ENCODE measurements at places on chromosomes 12 and 14. TPM values are rescaled to one million over a fixed set of nuclear protein-coding genes. Genes with fewer than 3 reads are reported as not detected.

The NKX2-1 gene
- total RNA-seq: 0.84 TPM

The LRRK2 gene
- total RNA-seq: 0.20 TPM

The TPH2 gene
- total RNA-seq: not detected

The DDX11 gene
- 136 TPM for total RNA-seq

The TSPAN8 gene
- 0.76 TPM for total RNA-seq

The GPRC5D gene
- total RNA-seq: not detected

The LDHB gene
- 1,454 TPM for total RNA-seq

The ANKS1B gene
- 0.54 TPM for total RNA-seq

The TTC9 gene
- 2.4 TPM for total RNA-seq

The ACRBP gene
- 1.0 TPM for total RNA-seq

- no peak for DNase-seq
Measured at GRCh38 chr12:18580291-18580690, 157.5 kb downstream of the PLCZ1 start.

DNA sequence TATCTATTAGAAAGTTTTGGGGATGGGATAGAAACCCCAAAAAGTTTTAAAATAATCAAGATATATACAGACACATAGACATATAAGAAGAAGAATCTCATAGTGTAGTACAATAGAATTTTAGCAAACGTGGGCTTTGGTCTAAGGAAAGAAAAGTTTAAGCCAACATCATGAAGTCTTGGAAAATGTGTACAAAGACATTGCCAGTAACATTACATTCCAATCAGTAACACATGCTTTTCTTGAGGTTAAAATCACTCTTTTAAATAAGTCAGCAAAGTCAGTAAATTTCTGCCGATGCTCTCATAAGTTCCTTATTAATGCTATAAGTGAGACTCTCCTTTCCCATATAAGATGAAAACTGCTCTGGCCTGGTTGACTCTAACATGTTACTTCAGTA lies 201.1 kb upstream of the LRIG3 start:
- no peak for DNase-seq

DNA sequence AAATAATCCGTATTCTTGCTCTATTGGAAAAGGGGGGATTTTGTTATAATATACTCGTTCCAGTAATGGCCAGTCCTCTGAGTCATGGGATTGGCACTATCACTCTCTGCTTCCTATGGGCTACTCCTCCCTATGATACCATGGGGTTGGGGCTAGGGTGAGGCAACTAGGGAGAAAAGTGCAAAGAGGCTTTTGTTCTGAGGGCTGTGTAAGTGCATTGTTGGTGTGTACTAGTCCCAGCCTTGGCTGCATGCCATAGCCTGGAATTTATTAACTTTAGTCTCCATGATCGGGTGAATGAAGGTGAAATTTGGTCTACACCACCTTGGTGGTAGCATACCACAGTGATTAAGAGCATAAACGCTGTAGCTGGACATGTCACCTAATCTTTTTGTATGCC lies 247.6 kb downstream of the RPAP3 start:
- DNase-seq: peak; percentile 3

DNA sequence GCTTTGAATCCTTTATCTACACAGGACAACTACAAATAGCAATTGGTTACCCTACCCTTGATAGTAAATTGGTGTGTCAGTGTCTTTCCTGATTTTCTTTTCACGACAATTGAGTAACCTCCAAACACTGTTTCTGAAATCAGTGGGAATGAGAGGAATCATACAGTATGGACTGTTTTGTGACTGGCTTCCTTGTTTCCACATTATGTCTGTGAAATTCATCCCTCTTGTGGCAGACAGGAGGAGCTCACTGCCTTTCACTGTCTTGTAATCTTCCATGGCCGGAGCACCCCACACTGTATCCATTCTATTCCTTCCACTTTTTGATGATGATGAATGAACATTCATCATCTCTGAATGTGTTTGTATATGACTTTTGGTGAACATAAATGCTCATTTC lies 164.0 kb upstream of the PZP start:
- no peak for DNase-seq

- no peak for DNase-seq
Measured at GRCh38 chr12:69546693-69547438, 38.4 kb upstream of the CCT2 start.

- DNase-seq: no peak
Measured at GRCh38 chr14:50059763-50060616, 56.4 kb downstream of the VCPKMT start.

- no peak for DNase-seq
Measured at GRCh38 chr14:39847194-39847593, 415.0 kb upstream of the FBXO33 start.

GRCh38 chr12:12097891-12098690 lies 27.4 kb downstream of the BCL2L14 start:
- DNase-seq: no peak

DNA sequence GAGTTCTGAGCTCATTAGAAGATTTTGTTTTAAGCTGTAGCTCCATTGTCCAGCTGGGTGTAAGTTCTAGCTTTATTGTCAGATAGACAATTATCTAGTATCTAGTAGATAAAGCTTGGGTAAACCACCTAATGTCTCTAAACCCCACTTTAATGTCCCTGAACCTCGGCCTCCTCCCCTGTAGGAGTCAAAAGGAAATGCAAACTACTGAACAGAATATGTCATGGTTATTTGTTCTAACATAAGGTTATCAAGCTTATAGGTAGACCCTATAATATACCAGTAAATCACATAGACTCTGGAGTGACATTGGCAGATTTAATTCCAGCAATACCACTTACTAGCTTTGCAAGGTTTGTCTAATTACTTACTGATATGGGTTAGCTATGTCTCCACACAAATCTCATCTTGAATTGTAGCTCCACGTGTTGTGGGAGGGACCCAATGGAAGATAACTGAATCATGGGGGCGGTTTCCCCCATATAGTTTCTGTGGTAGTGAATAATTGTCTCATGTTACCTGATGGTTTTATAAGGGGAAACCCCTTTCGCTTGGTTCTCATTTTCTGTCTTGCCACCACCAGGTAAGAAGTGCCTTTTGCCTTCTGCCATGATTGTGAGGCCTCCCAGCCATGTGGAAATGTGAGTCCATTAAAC lies 29.4 kb downstream of the BCAT1 start:
- DNase-seq: no peak

- DNase-seq: peak; percentile 2
Measured at GRCh38 chr14:37669242-37669641, 73.8 kb downstream of the TTC6 start.

DNA sequence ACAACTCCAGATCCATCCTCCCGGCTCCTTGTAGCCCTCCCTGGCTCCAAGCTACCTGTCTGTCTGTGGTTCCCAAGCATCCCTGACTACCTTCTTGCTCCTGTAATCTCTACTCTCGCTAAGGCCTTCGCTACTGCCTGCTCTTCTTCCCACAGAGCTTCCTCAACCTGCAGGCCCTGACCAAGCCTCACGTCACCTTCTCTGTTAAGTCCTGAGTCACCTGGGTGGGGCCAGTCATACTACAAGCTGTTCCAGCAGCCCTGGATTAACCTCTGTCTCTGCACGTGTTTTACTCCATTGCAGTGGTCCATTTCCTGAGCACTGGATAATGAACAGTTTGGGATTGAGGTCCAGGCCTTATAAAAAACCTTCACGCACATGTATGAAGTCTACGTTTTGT lies 770.7 kb downstream of the BCL11B start:
- no peak for DNase-seq

GRCh38 chr14:102958461-102958860 lies 36.0 kb downstream of the AMN start:
- no peak for DNase-seq

- DNase-seq: no peak
Measured at GRCh38 chr12:27585739-27586265, 61.8 kb downstream of the PPFIBP1 start.

GRCh38 chr14:60245380-60246177 lies 3.4 kb upstream of the PPM1A start:
- no peak for DNase-seq

- DNase-seq: no peak
Measured at GRCh38 chr12:112151766-112152541, 26.6 kb downstream of the TRAFD1 start.

- DNase-seq: peak; percentile 91
Measured at GRCh38 chr12:88960213-88960878, 380.1 kb upstream of the KITLG start.

DNA sequence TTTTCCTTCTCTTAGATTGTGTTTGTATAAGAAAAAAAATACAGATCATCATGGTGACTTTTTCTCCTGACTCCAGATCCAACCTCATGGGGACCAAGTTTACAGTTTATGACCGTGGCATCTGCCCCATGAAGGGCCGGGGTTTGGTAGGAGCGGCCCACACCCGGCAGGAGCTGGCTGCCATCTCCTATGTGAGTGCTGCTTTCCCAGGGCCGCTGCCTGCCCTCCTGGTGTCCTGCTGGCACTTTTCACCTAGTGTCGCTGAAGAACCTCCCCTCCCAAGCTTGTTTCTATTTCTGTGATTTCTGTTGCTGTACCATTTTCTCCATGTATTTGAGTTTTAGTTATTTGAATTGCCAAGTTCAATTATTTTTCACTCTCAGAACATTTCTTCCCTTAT lies 24.8 kb upstream of the TEAD4 start:
- DNase-seq: no peak

GRCh38 chr12:112046003-112046402 lies 32.8 kb downstream of the ERP29 start:
- DNase-seq: no peak

- DNase-seq: no peak
Measured at GRCh38 chr12:75587340-75588106, 76.1 kb upstream of the KRR1 start.

DNA sequence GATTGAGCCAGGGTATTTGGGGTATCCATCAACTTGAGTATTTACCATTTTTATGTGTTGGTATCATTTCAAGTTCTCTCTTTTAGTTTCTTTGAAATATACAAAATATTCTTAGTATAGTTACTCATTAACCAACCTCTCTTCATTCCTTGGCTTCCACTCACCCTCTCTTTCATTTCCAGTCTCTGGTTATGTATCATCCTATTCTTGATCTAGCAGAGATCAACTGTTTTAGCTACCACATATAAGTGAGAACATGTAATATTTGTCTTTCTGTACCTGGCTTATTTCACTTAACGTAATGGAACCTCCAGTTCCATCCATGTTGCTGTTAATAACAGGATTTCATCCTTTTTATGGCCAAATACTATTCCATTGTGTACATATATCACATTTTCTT lies 86.9 kb downstream of the DACT1 start:
- DNase-seq: no peak

DNA sequence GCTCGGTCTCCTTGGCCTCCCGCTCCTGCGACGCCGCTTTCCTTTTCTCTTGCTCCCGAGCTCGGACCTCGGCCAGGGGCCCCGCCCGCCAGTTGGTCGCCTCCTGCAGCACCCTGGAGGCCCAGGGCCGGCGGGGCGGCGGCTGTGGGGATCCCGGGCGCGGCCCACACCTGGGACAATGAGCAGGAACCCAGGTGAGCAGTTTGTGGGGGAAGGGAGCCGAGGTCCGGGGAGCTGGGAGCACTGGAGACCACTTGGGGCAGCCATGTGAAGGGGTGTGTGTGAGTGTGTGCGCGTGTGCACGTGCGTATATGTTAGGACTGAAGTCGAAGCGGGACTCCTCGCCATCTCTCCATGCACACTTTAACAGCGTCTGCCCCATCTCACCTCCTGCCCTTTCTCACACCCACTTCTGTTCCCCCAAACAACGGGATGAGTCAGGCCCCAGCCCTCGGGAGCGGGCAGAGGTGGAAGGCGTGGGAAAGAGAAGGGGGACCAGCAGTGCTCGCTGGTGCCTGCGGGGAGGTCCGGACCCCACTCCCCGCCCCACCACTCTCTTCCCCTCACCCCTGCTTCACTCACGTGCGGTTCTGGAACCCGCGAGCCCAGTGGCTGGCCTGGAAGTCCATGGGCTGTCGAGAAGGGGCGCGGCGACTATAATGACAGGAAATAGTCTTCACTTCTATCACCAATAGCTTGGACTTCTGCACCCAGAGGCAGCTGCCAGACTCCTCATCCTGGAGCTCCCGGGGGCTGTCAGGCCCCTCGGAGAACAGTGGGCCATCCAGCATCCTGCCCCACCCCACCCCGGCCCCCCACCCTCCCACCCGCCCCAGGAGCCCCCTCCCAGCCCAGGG lies 450 bp downstream of the DDN start:
- no peak for DNase-seq

DNA sequence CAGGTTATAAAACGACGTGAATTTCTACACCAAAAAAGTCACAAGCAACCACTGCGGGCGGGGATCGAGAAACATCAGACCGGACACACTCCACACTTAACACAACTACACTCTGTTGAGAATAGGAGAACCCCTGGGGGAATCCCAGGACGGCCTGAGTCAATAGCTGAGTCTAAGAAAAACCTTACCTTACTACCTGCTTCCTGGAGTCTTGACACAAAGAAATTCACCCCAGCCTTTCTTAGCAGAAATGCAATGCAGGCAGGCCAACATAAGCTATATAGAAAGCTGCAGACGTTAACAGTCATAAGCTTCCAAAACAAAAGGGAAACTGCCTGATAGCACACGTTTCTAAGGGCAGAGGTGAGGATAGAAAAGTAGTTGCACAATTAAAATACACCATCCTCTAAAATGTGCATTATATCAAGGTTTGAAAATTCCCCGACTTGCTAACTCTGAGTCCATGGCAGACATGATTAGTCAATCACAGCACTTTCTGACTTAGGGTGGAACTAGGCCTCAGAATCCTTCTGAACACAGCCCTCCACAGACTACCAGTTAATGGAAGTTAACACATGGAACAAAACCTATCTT lies 68.0 kb downstream of the CCDC88C start:
- no peak for DNase-seq

GRCh38 chr14:106837870-106838269 lies 1311.5 kb downstream of the TMEM121 start:
- no peak for DNase-seq

DNA sequence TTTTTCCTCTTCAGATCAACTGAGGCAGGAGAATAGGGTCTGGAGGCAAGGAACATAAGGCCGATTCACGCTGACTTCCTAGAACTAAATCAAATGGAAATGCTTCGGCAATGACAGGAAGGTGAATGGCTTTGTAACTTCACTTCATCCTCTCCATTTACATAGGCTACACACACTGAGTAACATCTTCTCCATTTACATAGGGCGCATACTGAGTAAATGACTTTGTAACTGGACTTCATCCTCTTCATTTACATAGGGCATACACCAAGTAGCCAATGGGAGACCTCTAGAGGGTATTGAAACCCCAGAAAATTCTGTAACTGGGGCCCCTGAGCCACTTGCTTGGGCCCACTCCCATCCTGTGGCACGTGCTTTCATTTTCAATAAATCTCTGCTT lies 71.0 kb upstream of the CPSF6 start:
- DNase-seq: no peak

Measured in HCT116 (cell line).